ENCODE measurements at places on chromosomes 5 and 9. TPM values are rescaled to one million over a fixed set of nuclear protein-coding genes. Genes with fewer than 3 reads are reported as not detected.

SPIN1 gene
- 36.9 TPM for total RNA-seq

ANKRD33B gene
- 6.8 TPM for total RNA-seq

GRCh38 chr9:81609782-81610739 lies 79.3 kb downstream of the TLE1 start:
- H3K4me1 ChIP-seq, result peaks cover 16% of the 10 kb centered on the region
- no peaks in the 10 kb centered on the region for H3K27me3 ChIP-seq
- H3K4me3 ChIP-seq, result no peak overlapping the region
- no peak overlapping the region for H3K27ac ChIP-seq

DNA sequence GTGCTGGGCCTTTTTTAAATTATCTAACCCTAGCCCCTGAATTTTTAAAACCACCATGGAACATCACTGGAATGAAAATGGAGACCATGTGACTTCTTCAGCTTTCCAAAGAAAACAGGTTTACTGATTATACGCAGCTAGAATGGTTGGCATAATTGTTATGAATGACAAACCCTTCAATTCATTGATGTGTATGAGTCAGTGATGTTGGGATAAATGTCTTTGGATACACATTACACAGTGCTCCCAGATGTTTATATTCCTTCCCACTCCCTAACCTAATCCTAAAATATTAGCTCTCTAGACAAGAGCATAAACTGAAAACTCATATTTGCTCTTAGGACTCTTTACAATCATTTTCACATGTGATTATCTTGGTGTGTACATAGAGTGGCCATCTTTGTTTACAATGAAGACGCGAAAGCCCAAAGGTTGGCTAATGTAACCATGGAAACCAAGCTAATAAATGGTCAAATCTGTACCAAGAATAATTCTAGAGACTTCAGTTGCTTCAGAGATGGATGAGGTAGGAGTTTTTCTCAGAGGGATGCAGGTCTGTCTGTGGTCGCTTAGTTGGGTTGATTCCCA lies 131.2 kb upstream of the HMHB1 start:
- H3K27ac ChIP-seq, result no peak overlapping the region
- H3K4me1 ChIP-seq, result no peaks in the 10 kb centered on the region
- H3K27me3 ChIP-seq, result no peaks in the 10 kb centered on the region
- H3K4me3 ChIP-seq, result no peak overlapping the region
- no peaks in the 10 kb centered on the region for H3K36me3 ChIP-seq

- DNase-seq, result no peak
- no peaks in the 10 kb centered on the region for H3K4me1 ChIP-seq
- no peak overlapping the region for H3K27ac ChIP-seq
- H3K4me3 ChIP-seq, result no peak overlapping the region
- no peaks in the 10 kb centered on the region for H3K36me3 ChIP-seq
Measured at GRCh38 chr5:41522193-41522786, 11.9 kb upstream of the PLCXD3 start.

GRCh38 chr9:107874591-107875369 lies 385.2 kb upstream of the KLF4 start:
- H3K4me1 ChIP-seq, result no peaks in the 10 kb centered on the region
- H3K36me3 ChIP-seq, result no peaks in the 10 kb centered on the region
- H3K4me3 ChIP-seq, result no peak overlapping the region
- H3K27ac ChIP-seq, result no peak overlapping the region
- H3K27me3 ChIP-seq, result no peaks in the 10 kb centered on the region
- DNase-seq, result no peak

DNA sequence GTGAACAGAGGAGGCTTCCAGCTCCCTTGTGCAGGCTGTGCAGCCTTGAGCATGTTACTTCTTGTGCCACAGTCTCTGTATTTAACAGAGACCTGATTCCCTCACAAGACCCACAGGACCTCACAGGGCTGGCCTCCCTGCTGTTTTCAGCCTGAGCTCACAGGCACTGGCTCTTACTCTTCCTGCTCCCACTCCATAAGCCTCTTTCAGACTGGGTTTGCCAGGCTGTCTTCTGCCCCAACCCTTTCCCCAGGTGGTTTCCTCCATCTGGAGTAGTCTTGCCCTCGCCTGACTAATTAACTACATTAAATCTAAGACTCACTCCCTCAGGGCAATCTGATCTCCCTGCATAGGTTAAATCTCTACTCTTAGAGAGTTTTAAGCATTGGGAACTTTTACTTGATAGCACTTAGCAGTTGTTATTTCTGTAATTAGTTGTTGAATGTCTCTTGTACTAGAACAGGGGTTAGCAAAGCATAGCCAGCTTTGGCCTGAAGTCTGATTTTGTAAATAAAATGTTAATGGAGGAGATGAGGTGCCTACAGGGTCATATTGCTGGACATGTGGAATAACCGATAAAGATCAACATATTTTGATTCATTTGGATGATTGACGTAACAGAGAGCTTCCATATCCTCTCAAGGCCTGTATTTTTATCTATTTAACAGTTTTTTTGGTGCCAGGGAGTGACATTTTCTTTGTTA lies 28.6 kb upstream of the SPATA31E1 start:
- no peak overlapping the region for H3K4me3 ChIP-seq
- DNase-seq, result no peak
- no peaks in the 10 kb centered on the region for H3K4me1 ChIP-seq
- no peaks in the 10 kb centered on the region for H3K27me3 ChIP-seq
- no peak overlapping the region for H3K27ac ChIP-seq
